Activated CD4-positive, alpha-beta T cell treated with anti-CD3 and anti-CD28 coated beads, Interleukin-2, amount 50 U/mL, for 24 hours (primary cell): ENCODE measurements at places on chromosomes 7 and 10.

DNA sequence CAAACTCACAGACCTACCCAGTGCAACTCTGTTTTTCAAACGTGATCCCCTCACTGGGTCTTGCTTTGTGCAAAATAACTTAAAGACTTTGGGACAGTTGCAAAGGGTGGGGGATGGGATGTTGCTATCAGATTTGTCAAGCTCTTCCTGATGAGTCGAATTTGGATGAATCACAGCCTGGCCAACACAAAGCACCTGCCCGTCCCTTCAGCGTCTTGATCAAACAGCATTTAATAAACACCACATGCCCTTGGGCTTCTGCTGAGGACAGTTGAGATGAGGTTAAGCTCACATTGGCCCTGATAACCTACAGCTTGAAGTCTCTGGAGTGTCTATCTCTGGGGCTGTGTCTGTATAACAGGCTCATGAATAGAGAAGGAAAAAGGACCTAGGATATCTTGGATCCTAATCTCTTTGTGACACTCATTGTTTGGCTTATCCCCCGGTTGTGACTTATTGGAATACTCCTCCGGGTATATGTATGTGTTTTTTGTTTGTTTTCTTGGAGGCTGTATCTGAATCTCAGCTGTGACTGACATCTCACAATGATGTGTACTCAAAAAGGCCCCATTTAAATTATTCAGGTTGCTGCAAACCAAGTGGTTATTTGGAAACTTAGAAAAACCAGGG is 132.6 kb upstream of the NAMPT start:
- DNase-seq: no peak

GRCh38 chr10:26380815-26381214 is 57.3 kb upstream of the APBB1IP start:
- DNase-seq: no peak

DNA sequence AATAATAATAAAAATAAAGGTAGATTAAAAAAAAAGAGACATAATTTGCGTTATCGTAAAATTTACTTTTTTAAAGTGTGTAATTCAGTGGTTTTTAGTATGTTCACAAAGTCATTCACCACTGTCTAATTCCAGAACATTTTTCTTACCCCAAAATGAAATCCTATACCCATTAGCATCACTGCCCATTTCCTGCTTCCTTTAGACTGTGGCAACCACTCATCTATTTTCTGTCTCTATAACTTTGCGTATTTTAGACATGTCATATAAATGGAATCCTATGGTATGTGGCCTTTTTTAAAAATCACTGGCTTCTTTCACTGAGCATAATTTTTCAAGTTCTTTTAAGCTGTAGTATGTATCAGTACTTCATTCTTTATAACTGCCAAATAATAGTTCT is 53.6 kb downstream of the KAT6B start:
- DNase-seq: no peak

DNA sequence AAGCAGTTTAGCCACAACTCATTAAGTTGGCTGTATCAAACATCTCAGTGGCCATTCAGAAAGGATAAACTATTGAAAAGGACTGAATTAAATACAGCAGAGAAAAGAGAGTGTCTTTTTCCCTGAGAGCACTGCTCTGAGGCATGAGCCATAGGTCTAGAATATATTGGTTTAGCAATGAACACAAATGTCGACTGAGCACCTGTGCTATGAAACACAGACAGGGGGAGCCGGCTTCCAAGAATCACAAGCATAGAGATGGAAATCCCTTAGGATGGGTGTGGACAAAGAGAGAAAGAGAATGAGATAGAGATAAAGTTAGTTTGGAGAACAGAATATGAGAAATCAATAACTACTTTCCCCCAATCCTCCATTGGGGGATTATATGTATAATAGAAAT is 54.8 kb downstream of the DGKI start:
- no peak for DNase-seq

DNA sequence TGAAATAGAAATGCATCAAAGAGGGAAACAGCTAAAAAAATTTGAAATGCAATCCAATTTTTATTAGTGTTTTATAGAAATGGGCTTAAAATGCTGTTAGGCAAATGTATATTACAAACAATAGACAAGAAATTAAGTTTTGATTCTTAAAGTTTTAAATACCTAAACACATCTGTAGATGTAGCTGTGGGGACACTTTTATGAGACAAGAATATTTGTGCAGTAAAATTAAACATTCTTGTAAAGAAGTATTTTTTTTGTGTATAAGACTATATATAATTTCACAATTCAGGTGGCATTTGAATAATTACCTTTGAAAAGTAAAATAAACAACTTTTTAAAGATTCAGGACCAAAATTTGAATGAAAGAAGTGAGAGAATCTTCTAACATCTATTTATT is 1015.9 kb downstream of the REEP3 start:
- DNase-seq: no peak

DNA sequence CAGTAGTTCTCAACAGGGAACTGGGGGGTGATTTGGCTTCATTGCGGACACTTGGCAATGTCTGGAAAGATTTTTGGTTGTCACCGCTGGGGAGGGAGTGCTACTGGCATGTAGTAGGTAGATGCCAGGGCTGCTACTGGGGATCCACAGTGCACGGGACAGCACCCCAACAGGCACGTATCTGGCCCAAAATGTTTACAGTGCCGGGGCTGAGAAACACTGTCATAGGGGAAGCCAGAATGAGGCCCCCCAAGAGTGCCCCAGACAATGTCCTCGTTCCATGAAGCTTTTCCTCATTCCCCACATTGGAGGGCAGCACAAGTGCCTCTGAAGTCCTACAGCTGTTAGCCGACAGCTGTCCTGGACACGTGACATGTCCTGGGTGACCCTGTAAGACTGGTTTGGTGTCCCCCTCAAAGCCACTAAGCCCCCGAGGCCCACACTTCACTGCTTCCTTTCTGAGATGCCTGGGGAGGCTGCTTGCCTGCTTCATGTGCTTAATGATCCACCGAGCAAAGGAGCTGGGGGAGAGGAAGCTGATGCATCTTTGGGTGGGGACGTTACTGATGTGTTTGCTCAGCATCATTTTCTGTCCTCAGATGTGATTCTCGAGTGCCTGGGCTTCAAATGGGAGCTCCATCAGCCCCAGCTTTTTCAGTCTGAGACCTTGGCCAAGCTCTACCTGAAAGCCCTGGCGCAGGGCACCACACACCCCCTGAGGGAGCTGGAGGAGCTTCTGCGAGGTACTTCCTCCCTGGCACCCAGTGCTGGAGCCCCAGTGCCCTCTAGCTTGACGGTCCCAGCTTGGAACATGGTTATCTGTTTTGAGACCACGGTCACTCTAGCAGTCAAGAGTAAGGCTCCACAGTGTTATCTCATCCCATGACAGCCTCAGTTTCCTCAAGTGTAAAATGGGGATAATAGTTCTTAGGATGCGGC is 14.7 kb downstream of the BTBD16 start:
- DNase-seq: no peak

GRCh38 chr10:114711176-114711868 is 53.2 kb upstream of the ABLIM1 start:
- no peak for DNase-seq

DNA sequence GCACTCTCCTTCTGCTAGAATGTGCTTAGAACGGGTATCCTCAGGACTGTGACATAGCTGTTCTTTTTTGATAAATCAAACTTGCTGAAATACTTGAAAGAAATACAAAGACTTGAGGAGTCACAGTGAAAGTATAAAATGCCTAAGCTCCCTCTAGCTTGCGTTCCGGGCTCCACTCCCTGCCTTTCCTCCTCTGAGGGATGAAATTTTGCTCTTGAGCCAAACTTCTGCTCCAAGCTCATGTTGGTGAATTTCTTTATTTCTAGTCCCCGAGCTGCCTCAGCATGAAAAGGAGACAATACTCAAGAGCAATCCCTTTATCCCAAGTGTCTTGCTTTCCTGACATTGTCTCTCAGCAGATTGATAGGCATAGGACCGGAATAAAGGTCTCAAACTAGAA is 499.6 kb upstream of the ADARB2 start:
- no peak for DNase-seq

GRCh38 chr10:93124580-93125318 is 51.1 kb downstream of the CYP26A1 start:
- DNase-seq: no peak

- no peak for DNase-seq
Observed at GRCh38 chr7:106720641-106721040, 59.7 kb upstream of the CCDC71L start.

DNA sequence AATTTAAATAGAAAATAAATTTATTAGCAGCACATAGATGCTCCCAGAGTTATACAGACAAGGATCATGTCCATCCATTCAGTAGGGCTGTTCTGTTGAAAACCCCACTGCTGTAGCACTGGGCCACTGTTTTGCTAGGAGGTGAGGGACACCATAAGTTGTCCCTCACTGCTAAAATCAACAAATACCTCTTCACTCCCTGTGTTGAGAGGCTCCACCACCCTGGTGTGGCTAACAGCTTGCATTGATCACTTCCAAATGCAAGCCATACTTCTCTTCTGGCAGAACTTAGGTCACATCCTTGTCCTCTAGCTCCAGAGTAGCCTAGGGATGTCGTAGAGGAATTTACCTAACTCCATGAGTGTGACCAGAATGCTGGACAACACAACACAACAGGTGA is 55.4 kb downstream of the MDFIC start:
- no peak for DNase-seq

DNA sequence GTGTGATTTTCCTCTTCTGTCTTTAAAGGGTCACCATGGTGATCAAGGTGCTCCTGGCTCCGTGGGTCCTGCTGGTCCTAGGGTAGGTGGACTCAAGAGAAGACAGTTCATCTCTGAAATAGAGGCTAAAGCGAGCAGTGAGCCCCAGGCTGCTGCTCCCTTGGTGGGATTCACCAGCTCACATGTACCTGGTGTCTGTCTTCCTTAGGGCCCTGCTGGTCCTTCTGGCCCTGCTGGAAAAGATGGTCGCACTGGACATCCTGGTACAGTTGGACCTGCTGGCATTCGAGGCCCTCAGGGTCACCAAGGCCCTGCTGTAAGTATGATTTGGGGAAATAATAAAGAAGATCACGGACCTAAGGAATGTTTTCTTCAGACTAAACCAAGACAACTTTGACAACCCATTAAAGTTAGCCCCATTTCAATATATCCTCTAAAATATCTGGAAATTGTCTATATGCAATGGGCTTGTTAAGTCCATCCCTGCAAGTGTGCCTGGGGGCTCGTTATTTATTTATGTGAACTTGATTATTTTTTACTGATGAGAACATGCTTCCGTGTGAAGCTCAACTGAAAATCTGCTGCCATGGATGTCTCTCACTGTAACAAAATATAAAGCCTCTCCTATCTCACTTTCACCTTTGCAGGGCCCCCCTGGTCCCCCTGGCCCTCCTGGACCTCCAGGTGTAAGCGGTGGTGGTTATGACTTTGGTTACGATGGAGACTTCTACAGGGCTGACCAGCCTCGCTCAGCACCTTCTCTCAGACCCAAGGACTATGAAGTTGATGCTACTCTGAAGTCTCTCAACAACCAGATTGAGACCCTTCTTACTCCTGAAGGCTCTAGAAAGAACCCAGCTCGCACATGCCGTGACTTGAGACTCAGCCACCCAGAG is 32.5 kb downstream of the COL1A2 start:
- no peak for DNase-seq

- DNase-seq: no peak
Observed at GRCh38 chr7:55478700-55479099, 93.6 kb downstream of the VOPP1 start.

GRCh38 chr10:84607523-84607922 is 279.1 kb downstream of the CCSER2 start:
- DNase-seq: no peak

DNA sequence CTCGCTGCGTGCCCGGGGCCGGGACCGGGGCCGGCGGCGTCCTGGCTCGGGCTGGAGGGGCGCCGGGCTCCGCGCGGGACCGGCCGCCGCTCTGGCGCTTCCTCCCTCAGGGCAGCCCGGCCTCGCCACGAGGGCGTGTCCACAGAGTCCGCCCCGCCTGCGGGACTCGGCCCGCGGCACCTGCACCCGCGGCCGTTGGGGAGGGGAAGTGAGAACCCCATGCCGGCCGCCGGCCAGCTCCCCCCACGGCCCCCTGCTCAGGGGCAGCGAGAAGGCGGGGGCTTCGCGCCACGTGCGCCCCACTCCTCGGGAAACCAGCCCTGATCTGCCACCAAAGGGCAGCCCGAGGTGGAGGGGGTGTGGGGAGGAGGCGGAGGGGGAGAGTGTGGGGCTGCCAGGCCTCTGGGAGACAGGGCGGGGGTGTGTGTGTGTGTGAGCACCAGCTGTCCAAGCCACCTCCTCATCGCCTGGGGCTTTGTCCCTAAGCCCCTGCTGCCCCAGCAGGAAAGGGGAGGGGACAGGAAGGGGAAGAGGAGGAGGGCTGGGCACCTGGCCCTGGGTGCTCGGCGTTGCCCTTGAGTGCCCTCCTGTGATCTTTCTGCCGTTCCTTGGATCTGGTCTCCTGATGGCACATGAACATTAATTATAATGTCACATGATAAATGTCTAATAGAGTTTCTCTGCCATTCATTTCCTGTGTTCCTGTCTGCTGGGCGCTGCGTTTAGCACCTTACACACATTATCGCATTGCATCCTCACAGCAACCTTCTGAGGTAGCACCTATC is at the start of gene PIK3AP1:
PIK3AP1 (minus strand) TSS at position 93 of the 785 bp plus-strand sequence. CDS start 120 bp downstream, outside the sequence.
- peak; percentile 20 for DNase-seq

DNA sequence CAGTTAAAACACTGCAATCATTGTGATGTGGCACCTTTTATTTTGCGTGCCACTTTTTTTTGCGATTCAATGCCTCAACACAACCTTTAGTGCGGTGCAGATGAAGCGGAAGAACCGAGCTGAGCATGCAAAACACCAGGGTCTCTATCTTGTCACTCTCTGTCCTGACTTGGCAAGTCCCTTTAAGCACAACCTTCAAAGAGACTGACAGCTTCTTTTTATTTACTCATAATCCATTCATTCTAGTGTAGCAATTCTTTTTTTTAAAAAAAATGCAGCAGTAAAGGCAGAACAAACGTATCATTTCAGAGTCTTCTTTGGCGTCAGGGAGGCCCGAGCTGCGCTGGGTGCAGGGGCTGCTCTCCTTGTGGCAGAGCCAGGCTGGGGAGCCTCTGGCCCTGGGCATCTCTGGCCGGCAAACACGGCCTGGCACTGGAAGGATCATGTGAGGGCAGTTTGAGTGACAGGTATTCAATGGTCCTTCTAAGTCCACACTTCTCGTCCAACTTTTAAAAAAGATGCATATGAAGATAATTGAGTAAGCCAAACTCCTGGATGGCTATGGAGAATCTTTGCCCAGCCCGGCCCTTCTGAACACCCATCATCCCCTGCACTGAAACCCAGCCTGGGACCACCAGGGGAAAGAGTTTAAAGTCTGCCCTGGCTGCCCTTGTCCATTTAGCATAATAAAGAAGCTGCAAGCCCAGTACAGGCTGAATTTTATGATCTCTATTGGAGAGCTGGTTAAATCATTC is 3.9 kb downstream of the PTF1A start:
- DNase-seq: no peak
